Cortex of kidney (tissue), 1 donor: ENCODE measurements at places on chromosomes 5 and 9.

- no peak for DNase-seq
These were observed 71.9 kb downstream of the ECPAS start for GRCh38 chr9:111412280-111412679.

DNA sequence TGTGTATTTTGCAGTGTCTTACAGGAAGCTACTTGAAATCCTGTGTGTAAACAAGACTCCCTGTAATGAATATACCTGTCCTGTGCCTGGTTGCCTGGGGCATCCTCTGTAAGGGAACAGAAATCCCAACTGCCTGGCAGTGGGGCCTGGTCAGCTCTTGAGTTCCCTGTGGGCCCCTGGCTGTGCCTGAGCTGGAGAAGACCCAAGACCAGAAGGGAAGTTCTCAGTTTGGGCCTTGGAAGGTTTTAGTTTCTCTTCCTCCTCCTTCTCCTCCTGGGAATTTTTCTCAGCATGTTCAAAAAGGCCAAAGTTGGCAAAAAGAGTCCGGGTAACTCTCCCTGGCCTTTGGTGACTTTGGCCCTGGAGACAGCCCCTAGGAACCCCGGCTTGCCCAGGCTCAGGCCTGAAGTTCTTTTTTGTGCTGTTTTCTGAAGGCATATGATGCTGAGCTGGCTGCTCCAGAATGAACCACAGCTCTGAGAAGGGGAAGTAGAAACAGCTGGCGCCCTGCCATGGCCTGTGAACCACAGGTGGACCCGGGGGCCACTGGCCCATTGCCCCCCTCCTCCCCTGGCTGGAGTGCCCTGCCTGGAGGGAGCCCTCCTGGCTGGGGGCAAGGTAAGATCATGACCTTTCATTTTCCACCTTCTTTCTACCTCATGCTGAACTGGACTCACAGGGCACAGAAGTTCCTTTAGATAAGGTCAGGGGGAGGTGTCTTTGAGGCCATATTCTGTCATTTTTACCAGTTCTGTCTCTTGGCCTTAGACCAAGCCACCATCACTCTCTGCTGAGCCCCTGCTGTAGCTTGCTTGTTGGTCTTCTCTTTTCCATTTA, 5.8 kb downstream of the TMEM268 start:
- no peak for DNase-seq

- DNase-seq = no peak
These were observed 235.9 kb downstream of the EPB41L4A start for GRCh38 chr5:112183103-112183711.

GRCh38 chr9:137112564-137113384, 1.8 kb downstream of the DPP7 start:
- no peak for DNase-seq

- DNase-seq = no peak
These were observed 974 bp downstream of the CLINT1 start for GRCh38 chr5:157857816-157858526.

DNA sequence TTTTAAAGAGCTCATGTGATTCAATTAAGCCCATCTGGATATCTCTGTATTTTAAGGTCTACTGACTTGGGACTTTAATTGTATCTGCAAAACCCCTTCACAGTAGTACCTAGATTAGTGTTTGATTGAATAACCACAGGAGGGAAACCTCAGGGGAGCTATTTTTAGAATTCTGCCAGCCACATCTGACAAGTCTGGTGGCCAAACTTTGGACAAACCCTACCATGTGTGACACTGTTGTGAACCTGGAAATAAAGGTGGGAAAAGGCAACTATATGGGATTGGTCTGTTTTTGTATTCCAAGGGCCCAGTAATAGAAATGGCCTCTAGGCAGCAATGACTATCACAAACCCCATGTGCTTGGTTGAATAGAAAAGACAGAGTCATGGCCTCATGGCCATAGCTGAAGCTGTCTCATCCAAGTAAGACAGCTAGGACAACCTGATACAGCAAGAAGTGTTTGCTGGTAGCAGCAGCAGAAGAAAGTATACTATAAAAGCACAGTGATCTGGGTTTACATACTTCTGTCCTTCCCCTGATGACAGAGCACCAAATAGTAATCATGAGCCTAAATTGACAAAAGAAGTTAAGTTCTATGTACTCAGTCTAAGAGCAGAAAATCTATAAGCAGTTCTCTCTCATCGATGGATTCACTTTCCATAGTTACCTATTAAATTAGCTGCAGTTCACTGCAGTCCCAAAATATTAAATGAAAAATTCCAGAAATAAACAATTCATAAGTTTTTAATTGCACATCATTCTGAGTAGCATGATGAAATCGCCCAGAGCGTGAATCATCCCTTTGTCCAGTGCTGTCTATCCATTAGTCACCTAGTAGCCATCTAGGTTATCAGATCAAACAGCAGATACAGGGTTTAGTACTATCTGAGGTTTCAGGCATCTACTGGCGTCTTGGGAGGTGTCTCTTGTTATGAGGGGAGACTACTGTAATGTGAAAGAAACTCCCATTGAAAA, 189.8 kb downstream of the ARHGAP26 start:
- no peak for DNase-seq

DNA sequence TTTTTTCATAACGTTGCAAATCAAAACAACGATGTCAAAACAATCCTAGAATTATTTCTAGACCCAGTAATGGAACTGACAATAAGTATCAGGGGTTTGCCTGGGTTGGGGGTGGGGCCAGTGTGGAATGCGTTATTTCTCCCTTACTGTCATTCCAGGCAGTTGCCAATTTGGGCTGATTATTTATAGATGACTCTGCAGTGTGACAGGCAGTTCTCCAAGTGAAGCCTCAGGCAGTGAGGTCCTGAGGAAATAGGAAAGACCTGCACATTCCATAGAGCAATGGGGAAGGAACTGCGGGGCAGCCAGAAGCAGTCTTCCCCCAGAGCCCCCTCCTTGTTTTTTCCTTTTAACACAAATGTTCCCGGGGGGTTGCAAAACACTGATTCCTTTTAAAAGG, 179.0 kb downstream of the YTHDC2 start:
- DNase-seq = no peak

- no peak for DNase-seq
These were observed 1.3 kb downstream of the PSAT1 start for GRCh38 chr9:78298046-78298765.

GRCh38 chr5:1390861-1391600, 46.1 kb upstream of the CLPTM1L start:
- no peak for DNase-seq

DNA sequence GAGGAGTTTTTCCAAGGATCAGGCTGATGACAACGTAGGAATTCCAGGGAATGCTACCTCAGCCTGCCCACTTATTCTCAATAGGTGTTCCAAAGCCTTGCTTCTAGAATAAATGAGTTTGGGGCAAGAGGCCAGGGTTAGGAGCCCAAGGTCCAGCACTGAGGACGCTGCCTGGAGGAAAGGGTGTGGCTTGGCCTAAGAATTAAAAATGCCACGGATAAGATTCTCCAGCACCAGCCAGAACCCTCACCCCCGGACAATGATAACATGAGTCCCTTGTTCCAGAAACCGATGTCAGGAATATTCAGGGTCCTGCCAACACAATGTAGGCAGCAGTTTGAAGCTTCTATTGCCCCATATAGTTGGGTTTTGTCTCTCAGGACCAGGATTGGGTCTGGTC, 7.6 kb downstream of the SPRY4 start:
- DNase-seq = no peak

DNA sequence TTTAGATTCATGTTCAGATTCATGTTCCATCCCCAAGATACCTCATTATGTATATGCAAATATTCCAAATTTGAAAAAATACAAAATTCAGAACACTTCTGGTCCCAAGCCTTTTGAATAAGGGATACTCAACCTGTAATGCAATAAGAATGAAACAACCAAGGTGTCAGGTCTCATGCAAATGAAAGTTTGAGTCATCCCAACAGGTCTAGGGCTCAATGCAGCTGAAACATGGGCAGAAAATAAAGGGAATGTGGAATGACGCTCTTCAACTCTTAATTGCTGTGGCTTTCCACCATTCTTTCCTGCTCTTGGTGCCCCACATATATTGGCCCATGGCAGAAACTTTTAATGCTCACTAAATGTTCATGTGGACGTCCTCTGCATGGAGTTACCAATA, 107.3 kb upstream of the DAPK1 start:
- no peak for DNase-seq

DNA sequence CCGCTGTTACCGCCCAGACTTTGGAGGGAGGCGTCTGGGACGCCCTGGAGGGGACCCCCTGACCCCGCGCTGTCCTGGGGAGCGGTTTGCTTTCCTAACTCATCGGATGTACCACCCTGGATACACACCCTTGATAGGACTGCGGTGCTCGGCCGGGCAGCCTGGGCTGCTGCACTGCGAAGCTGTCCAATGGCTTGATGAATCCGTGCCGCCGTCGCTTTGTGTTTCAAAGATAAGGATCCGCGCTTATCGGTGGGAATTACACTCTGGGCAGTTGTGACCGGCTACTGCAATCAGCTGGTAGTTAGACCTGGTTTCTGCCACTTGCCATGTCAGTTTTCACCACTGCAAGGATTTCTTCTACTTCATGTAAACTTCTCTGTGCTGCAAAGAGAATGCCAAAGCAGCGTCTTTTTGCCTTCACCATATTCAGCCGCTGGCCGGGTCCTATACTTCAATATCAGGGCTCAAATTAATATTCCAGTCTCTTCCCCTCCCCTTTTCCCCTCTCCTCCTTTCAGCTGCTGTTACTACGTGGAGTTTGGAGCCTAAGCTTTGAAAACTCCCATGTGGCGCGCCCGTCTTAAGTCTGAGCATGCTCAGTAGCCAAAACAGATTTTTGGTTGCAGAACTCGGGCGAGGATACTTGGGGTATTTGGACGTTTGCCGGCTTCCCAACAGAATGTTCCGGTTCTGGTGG, 727 bp downstream of the SMAD5 start:
- DNase-seq = no peak

DNA sequence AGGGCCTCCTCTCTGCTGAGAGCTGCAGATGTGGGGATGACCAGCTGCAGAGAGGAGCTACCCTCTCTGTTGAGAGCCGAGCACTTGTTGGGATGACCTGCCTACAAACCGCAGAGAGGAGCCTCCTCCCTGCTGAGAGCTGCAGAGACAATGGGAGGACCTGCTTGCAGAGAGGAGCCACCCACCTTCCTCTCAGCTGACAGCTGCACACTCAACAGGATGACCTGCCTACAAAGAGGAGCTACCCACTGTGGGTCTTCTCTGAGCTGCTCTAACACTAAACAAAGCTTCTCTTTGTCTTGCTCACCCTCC, 19.6 kb downstream of the TMEM38B start:
- no peak for DNase-seq

GRCh38 chr9:4296217-4296616, 3.7 kb downstream of the GLIS3 start:
- DNase-seq = no peak

DNA sequence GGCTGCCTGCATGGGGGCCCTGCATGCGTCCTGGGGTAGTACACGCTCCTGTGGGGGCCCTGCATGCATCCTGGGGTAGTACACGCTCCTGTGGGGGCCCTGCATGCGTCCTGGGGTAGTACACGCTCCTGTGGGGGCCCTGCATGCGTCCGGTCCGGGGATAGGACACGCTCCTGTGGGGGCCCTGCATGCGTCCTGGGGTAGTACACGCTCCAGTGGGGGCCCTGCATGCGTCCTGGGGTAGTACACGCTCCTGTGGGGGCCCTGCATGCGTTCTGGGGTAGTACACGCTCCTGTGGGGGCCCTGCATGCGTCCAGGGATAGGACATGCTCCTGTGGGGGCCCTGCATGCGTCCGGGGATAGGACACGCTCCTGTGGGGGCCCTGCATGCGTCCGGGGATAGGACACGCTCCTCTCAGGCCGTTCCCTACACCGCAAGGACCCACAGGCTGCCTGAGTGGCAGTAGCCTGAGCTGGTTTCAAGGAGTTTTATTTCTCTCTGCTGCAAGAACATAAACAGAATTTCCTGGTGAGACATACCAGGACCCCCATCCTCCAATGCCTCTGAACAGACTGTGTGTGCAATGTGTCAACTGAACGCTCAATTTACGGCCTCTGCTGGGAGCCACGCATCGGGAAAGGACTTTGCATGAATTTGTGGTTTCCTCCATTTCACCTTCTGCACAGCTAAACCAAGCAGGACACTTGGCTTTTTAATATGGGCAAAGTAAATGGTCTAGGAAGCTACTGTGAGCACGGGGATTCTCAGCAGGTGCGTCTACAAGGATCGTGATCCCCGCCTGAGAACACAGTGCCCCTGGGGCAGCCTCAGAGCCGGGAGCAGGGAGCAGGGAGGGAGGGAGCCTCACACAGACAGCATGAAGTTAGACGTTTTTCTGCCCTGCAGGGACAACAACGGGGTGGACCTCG, 48.9 kb upstream of the CLPTM1L start:
- no peak for DNase-seq

- DNase-seq = no peak
These were observed 48.2 kb downstream of the ROPN1L start for GRCh38 chr5:10489810-10490426.

GRCh38 chr5:22541037-22541436, 312.1 kb downstream of the CDH12 start:
- DNase-seq = no peak

- no peak for DNase-seq
These were observed 137.6 kb downstream of the DRD1 start for GRCh38 chr5:175306381-175306780.

GRCh38 chr5:118042076-118042475, 946.3 kb downstream of the DTWD2 start:
- no peak for DNase-seq

- no peak for DNase-seq
These were observed 2.7 kb upstream of the ANP32B start for GRCh38 chr9:97980479-97980803.

GRCh38 chr9:119003201-119003611, 366.0 kb downstream of the BRINP1 start:
- no peak for DNase-seq

DNA sequence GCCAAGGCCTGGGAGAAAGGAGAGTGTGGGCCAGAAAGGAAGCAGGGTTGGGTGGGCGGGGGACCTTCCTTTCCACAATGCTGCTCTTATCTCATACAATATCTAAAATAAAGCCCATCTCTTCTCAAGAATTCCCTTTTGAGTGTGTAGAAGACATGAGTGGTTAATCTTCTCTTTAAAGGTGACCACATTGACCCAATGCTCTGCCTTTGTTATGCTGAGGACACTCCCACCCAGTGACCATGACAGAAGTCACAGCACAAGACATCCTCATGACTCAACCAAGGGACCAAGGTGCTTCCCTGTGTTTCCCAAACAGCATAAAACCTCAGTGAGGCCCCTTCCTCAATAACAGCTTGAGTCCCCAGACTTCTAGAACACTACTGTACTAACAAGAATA, 193.0 kb upstream of the ADAMTS16 start:
- DNase-seq = no peak

DNA sequence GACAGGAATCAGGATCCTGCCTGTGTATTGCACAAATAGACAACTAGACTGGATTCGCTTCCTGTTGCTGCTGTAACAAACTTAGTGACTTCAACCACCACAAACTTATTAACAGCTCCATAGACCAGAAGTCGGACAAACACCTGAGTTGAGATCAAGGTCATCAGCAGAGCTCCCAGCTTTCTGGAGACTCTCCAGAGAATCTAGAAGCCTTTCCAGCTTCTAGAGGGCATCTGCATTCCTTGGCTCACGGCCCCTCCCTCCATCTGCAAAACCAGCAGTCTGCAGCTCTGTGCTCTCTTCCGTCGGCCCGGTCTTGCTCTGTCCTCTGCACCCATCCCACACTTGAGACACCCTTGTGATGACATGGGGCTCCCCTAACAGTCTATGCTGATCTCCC, 99.1 kb downstream of the KCNT1 start:
- no peak for DNase-seq

GRCh38 chr9:26170190-26170589, 491.9 kb upstream of the TUSC1 start:
- DNase-seq = no peak
